ENCODE measurements at places on chromosomes 4 and X.

DNA sequence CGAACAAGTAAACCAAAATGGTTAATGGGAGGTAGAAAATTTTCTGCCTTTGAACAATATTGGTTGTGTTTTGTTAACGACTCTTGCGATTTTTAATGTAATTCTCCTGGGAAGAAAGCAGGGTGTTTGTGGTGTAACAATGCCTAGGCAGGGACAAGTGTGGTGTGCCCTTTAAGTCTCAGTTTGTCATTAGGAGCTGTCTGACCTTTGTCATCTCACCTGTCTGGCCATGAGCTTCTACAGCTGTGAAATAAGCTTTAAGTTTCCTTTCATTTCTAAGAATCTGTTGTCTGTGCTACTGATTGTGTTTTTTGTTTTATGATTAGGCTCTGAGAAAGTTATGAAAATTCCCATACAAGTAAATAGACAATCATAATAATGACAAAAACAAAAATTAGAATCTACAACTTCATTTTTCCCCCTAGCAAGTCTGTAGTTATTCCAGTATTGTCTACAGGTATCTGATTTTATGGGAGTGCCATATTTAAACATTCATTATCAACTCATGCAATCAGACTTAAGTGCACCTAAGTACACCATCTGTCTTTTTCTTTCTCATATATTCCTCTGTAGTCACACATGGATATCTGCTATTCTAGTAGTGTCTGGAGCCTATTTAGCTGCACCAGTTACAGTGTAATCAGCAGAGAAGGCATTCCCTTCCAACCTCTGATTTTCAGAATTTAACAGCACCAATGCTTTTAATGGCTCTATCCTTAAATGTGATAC lies 203.5 kb downstream of the PPARGC1A start:
- DNase-seq: no peak

- DNase-seq: no peak
Measured at GRCh38 chr4:84022564-84022963, 476.5 kb downstream of the NKX6-1 start.

DNA sequence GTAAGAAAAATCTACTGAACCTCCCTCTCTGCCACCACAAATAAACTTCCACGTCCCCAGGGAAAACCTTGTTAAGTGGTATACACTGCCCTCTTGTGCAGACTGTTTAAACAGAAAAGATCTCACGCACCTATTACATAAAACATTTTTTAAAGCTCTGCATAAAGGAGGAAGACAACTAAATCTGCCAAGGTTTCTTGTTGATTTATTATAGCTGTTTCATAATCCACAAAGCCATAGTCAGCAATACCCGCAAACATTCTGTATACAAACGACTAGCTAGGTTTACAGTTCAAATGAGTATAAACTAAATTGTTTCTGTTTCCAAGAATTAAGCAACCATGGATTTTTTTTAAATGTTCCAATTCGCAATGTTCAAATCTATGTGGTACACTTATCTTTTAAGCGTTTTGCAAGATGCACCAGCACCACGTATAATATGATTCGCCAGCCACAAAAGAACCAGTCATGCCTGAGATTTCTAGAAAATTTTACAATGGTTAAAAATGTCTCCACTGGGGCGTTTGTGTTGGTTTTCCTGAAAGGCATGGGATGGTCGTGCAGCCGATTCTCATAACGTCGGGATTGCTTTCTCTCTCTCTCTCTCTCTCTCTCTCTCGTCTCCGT lies 164.6 kb downstream of the PRKX start:
- DNase-seq: no peak

- DNase-seq: no peak
Measured at GRCh38 chrX:122913764-122914163, 270.3 kb upstream of the GRIA3 start.

DNA sequence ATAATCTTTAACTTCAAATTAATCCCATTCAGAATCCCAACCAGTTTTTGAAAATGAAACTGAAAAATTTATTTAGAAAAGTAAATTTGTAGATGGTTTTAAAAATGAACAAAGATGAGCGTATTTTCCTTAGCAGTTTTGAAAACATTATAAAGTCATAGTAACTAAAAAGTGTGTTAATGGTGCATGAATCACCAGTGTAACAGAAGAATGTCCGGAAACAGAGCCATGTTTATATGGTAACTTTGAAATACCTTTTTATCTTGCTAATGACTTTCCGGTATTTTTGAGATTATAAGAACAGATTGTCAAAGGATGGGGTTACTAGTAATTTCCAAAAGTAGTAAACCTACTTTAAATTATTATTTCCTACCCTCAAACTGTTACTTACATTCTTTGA lies 145.9 kb downstream of the IRS4 start:
- no peak for DNase-seq

- DNase-seq: no peak
Measured at GRCh38 chrX:109704563-109704962, 28.5 kb downstream of the ACSL4 start.

DNA sequence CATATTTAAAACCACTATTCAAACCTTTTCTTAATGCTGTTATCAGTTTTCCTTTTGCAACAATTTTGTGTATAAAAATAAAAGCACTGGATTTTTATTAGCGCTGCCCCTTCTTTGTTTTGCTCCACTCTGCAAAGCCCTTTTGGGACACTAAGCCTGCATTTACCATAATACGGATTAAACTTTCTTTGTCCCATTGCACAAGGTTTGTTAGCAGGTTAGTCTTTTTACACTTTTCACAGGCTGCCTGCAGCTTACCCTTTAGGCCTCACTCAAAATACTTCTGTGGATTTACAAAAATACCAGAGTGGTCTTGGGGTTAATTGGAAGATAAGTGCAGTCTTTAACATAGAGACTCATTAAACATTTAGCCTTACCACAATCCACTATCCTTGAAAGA lies 35.7 kb upstream of the MAB21L2 start:
- no peak for DNase-seq

- no peak for DNase-seq
Measured at GRCh38 chr4:76206222-76206942, 7.2 kb downstream of the SCARB2 start.

DNA sequence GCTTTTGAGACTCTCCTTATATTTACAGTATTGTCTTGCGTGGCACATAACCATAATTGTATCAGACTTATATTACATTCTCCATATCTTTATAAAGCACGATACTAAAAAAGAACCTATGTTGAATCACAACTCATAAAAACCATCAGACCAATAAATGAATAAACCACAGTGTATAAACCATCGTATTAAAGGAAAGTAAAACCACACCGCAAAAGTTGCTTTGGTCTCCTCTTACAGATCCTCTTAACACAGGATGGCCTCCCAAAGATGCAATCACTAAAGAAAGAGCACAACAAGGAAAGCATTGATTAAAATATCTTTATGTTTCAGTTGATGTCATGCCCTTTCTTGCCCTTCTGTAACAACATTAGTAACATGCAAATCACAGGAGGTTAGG lies 437.9 kb downstream of the AFF2 start:
- DNase-seq: no peak

DNA sequence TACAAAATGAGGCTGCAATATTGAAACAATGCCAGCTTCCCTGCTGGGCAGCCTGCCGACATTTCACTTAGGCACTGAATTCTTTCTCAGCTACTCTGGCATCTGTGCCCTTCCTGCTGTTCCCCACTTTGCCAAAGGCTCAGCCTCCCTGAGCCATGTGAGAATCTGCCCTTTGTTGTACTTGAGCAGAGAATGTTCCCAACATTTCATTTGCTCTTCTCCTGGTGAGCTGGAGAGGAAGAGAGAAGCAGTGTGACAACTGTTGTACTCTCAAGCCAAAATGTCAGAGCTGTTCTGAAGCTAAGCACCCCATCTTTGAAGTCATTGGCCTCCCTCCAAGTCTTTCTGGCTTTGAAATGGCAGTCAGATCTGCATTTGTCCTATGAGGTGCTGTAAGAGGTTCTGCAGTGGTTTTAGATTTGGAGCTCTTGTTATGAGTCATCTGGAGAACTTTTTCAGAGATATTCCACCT lies 32.5 kb downstream of the LANCL3 start:
- DNase-seq: no peak

GRCh38 chr4:58957711-58958110 lies 1847.5 kb upstream of the IGFBP7 start:
- no peak for DNase-seq

DNA sequence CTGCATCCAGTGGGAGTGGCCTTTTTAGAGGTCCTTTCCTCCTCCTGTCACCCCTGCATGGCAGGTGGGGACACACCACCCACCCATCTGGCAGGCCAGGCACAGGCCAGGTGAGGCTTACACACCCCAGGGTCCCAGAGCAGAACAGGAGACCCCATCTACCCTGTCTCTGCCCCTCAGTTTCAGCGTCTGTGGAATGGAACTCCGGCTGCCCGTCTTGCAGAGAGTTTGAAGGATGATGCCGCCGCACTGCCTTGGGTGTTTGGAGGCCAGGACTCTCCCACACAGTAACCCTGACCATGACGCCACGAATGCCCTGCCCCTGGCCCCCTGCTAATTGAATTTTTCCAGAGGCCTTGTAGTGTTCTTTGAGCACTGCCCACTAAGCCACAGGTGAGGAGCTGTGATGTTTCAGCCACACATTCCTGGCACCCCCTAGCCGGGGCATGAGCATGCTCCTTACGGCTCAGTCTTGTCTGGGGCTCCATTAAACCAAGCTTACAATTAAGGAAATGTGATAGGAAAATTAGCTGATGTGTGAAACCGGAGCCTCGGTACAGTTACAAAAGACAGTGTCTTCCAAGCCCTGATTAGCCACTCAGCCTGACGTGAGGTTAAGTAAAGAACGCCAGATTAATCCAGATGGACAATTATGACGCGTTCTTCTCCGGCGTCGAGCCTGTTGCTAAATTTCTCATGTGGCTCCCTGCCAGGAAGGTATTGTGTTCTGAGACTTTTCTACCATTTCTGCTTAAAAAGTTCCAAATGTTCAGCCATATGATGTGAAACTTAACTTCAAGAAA lies 39.3 kb downstream of the HMX1 start:
- no peak for DNase-seq

DNA sequence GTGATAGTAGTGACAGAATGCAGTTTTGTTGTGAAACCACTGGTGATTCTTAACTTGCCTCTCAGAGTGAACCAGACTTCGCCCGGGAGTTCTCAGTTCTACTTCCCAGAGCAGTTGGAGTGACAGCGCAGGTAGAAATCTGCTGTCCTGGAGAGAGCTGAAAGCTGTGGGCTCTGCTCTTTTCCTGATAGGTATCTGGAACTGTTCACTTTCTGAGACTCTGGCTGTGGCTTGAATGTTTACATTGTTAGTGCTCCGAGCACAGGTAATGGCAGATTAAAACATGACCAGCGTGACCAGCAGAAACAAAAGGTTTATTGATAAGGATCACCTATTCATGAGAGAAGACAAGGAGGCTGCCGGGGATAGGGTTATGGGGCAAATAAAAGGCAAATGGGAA lies 360.7 kb downstream of the BMPR1B start:
- DNase-seq: no peak

DNA sequence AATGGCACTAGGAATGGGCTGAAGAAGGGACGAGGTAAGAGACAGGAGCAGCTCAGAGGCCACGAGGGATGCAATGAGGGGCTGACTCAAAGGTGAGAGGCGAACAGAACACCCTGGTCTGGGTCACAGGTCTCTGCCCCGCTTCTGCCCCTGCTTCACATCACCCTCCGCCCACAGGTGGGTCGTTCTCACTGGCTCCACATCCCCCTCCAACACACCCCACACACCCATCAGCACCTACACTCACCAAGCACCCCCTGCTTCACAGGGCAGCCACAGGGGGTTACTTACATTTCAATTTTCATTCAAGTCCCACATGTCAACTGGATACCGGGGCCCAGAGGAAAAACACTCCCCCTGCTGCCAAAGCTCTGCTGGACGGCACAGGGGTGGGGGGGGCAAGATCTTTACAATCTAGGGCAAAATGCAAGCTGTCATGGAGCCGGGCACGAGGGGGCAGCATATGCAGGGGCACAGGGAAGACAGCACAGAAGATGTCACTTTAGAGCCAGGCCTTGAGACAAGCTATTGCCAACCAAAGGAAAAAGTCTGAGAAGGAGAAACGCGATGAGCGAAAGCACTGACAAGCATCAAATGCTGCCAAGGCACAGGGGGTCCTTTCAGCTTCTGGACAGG lies 94.0 kb downstream of the AFAP1 start:
- peak; percentile 33 for DNase-seq

DNA sequence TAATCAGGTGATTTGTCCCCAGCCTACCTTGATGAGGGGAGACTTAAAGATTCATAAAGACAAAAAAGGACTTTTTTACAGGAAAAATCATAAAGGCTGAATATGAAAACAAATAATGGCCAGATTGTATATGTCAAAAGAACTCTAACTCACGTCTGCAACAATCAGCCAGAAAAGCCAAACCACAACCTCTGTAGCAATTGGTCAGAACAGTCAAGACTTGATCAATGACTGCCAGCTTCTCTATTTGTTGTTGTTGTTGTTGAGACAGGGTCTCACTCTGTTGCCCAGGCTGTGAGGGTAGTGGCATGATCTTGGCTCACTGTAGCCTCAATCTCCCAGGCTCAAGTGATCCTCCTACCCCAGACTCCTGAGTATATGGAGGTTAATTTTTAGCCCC lies 35.9 kb upstream of the PPA2 start:
- DNase-seq: no peak

- DNase-seq: no peak
Measured at GRCh38 chrX:108945883-108946523, 209.6 kb upstream of the IRS4 start.

DNA sequence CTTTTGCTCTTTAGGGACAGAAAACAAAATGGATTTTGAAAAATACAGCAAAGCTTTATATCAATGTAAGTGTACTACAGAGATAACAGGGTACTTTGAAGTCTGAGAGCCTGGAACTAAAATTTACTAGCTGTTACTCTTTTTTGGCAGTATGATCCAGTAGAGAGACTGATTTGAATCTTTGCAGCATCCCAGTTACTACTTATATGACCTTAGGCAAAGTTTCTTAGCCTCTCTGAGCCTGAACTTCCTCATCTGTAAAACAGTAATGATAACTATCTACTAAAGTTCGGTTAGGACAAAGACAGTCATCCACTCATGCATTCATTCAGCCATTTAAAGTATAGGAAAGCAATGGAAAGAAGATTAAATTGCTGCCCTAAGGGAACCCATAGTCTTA lies 10.1 kb downstream of the BRWD3 start:
- no peak for DNase-seq

DNA sequence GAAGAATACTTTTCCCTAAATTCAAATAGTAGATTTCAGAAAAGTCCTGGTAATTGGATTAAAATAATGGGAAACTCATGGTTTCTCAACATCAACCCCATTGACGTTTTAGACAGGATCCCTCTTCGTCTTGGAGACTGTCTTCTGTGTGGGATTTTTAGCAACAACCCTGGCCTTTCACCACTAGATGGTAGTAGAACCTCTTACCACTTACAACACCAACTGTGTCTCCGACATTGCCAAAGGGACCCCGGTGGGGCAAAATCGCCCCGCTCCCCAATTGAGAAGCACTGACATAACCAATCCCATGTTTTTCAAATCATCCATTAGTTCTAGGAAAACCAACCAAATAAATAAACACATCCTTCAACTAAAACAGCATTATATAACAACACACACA lies 16.9 kb upstream of the ANOS1 start:
- DNase-seq: no peak

GRCh38 chrX:120224388-120224787 lies 26.2 kb upstream of the ZBTB33 start:
- DNase-seq: no peak

- DNase-seq: no peak
Measured at GRCh38 chrX:128365492-128365891, 313.3 kb upstream of the ACTRT1 start.
